ENCODE measurements at places on chromosomes 2 and 18.

DNA sequence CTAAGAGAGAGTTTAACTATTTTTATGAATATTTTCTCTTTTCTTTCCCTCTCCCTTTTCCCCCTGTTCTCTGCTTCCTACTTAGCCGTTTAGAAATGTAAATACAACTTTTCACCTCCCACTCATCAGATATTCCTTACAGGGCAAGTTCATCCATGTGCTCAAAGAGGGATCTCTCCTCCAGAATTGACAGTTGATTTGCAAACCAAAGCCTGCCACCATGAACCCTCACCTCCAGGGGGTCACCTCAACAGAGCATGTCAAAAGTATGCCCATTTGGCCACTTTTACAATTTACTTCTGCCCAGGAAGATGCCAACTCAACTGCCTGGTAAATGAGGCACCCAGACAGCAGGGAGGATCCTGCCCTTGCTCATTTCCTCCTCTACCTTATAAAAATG, 149.2 kb upstream of the GYPC start:
- DNase-seq: no peak

- peak; percentile 67 for DNase-seq
Measured at GRCh38 chr2:44668336-44668735, 273.2 kb upstream of the SIX3 start.

GRCh38 chr2:130720528-130720927, 8.3 kb upstream of the GPR148 start:
- no peak for DNase-seq

GRCh38 chr18:48803518-48803917, 147.2 kb downstream of the SMAD7 start:
- no peak for DNase-seq

GRCh38 chr2:192953116-192953515, 758.4 kb upstream of the TMEFF2 start:
- DNase-seq: peak; percentile 36

- DNase-seq: no peak
Measured at GRCh38 chr2:96316999-96317398, 8.1 kb upstream of the ITPRIPL1 start.

DNA sequence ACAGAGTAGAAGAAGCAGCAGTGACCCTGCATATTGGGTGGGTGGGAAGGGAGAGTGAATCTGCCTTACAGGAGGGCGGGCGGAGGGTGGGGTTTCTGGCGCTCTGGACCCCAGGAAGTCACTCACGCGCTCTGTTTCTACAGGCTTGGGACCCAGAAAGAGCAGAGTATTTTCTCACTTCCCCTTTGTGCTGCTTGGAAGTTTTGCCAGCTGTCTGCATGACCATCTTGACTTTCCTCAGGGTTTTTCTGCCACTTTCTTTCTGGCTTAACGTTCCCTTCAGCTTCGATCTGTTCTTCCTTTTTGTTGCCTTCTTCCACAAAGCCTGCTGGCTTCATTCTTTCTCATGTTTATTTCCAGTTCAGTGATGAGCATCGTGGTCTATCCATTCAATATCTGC, 383.1 kb downstream of the GALR1 start:
- no peak for DNase-seq

GRCh38 chr2:62038975-62039771, 133.7 kb downstream of the COMMD1 start:
- peak; percentile 95 for DNase-seq

- no peak for DNase-seq
Measured at GRCh38 chr2:28086611-28087010, 196.1 kb downstream of the BABAM2 start.

DNA sequence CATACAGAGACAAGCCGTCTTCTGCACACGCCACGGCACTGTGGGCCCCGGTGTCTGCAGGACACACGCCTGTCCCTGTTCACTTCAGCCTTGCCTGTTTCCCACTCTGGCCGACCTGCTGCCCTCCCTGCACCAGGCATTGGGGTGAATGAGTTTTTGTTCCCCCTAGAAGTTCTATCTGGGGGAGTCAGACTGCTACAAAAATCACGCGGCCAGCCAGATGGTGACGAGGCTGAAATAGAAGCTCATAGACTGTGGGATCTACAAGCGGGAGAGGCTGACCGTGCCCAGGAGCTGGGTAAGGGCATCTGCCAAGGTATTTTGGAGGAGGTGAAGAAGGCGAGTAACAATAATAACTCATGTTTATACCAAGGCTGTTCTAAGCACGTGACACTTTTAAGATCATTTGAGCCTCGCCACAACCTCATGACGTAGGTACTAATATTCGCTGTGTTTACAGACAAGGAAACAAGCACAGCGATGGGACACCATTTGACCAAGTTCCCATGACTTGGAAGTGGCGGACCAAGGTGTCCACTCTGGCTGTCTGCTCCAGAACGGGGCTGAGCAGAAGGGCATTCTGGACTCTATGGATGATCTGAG, 53.6 kb downstream of the KCNF1 start:
- DNase-seq: no peak

GRCh38 chr2:157936406-157936805, 60.3 kb upstream of the ACVR1 start:
- DNase-seq: peak; percentile 19

DNA sequence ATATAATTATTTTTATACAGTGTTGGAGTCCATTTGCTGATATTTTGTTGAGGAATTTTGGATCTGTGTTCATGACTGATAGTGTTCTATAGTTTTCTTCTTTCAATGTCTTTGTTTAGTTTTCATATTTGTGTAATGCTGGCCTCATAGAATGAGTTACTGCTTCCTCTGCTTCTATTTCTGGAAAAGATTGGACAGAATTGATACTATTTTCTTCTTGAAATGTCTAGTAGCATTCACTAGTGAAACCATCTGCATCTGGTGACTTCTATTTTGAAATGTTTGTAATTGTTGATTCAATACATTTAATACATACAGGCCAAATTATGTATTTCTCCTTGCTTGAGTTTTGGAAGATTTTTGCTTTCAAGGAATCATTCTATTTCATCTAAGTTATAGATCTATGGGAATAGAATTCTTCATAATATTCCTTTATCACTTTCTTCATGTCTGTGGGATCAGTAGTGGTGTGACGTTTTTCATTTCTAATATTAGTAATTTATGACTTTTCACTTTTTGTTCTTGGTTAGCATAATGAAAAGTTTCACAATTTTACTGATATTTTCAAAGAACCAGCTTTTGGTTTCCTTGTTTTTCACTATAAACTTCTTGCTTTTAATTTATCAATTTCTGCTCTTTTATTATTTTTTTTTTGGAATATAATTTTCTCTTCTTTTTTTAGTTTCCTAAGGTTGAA, 509.9 kb upstream of the VRK2 start:
- DNase-seq: no peak

DNA sequence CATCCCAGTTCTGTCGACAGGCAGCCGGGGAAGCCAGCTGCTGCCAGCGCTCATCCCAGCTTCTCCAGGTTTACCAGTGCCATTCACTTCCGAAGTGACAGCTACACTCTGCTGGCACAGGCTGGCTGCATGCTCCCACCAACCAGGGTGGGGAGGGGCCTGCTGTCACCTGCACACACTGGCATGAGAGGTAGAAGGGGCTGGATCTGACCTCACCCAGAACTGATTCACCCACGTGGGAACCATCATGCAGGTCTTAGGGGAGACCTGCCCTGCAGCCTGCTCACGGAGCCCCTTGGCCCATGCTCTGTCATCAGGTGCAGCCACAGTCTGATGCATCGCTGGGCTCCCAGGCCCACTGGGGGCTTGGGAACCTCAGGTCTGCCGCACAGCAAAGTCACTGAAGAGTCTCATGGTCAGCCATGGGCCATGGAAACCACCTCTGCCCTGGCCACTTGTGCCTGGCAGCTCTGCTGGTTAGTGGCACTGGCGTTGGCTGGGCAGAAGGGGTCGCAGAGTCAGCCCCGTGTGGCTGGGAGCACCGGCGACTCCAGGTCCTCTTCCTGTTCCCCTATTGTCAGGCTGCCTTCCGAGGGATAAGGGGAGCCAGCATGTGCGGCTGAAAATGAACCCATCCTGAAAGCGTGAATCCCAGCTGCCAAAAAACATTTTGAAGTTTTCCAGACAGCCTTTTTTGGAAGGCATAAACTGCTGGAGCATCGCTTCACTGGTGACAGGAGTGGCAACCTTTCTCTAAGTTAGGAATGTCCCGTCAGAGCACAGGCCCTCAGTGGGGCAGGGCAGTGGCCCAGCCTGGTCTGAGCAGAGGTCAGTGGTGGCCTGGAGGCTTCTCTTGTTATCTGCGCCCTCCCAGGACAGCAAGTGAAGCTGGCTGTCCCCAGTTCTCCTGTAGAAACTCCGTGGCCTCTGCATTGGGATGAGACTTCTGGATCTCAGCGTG, 157.8 kb downstream of the SEPTIN10 start:
- DNase-seq: no peak

DNA sequence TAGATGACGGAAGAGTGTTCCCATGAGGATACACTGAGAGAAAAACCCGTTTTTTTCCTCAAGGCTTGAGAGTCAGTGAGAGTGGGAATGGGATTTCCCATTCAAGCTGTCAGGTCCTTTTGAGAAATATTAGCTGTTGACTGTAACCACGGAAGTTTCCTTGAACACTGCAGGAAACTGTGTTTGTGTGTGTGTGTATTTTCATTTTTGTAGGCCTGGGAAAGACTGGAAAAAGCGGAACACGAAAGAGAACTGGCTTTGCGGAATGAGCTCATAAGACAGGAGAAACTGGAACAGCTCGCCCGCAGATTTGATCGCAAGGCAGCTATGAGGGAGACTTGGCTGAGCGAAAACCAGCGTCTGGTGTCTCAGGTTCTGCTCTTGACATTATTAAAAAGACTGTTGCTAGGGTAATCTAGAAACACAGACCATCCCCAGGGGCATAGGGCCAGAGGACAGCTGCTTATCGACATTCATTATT, 98.8 kb upstream of the EML6 start:
- no peak for DNase-seq

- peak; percentile 36 for DNase-seq
Measured at GRCh38 chr2:23636426-23636825, 251.4 kb downstream of the KLHL29 start.

DNA sequence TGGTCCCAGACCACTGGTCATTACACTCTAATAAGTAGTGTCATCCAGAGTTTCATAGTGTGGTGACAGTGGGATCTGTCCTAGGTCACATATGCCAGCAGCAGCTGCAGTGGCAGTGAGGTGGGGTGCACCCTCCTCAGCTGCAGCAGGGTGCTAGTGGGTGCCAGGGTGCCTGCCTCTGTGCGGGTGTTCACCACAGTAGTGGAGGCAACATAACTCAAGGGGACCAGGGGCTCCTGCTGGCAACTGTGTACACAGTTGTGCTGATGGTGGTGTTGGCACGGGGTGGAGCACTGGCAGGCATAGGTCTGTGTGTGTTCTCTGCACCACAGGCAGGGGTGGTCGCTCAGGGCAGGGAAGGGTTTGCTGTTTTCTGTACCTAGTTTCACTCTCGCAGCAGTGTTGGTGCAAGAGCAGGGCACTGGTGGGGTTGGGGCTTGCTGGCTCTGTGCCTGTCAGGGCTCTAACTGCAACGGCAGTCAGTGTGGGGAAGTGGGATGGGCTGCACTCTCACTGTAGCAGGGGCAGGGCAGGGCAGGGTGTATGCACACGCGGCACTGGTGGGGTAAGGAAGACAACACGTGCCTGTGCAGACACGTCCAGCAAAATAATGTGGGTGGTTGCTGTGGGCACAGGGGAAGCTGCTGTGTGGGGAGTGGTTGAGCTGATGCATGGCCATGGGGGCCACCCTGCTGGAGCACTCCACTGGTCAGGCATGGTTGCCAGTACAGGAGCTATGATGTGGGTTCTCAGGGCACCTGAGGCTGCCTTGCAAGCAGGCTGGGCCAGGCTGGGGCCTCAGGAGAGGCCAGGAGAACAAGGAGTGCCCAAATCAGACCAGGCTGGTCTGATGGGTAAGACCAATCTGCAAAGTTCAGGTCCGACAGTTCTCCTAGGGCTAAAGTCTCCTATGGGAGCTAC, 226.6 kb downstream of the MEIS1 start:
- no peak for DNase-seq

DNA sequence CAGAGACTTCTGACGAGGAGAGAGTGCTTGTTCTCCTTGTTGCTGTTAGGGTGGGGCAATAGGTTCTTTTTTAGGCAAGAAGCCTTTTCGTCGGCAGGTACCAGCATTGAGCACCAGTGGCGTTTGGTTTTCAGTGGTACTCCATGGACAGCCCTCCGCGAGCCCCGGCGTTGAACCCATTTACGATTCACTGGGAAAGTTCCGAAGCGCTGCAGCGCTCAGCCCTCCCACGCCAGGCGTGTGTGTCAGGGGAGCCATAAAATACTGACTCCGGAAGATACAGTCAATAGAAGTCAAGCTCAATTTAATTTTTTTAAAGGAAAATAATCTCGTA, 494 bp upstream of the ROCK1 start:
- DNase-seq: no peak
